ENCODE measurements at places on chromosomes 2 and 18.

- DNase-seq: no peak
Observed at GRCh38 chr2:23495661-23496114, 110.7 kb downstream of the KLHL29 start.

- DNase-seq: no peak
Observed at GRCh38 chr18:36095936-36096519, 28.7 kb upstream of the RPRD1A start.

DNA sequence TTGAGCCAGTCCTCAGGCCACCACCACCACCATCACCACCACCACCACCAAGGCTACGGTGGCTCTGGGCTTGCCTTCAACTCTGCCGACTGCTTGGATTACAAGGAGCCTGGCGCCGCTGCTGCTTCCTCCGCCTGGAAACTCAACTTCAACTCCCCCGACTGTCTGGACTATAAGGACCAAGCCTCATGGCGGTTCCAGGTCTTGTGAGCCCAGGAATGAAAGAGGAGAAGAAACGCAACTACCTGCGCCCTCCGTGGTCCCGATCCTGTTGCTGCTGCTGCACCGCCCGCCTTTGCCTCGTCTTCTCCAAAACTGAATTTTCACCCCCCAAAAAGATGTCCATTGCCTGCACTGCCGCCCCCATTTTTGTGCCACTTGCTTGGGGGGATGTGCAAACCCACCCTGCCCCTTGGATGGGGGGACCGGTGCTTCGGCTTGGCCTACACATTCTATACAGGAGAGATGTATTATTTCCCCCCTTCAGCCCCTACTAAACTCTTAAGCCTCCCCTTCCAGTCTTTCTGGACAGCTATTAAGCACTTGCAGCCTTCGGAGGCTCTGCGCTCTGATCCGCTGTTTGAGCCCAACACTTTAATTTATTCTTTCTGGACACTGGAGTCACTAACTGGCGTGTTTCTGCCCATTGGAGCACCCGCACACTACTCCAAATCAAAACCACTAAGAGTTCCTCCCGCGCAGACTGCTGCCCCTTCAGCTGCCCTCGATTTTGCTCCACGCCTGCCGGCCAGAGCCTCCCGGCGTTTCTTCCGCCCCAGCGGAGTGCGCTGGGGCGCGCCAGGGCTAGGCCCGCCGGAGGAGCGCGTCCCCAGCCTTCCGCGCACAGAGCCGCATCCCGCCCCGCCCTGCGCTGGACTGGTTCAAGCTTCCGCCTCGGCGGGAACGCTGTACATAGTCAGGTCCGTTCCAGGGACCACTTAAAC, 5.7 kb downstream of the OTX1 start:
- no peak for DNase-seq

DNA sequence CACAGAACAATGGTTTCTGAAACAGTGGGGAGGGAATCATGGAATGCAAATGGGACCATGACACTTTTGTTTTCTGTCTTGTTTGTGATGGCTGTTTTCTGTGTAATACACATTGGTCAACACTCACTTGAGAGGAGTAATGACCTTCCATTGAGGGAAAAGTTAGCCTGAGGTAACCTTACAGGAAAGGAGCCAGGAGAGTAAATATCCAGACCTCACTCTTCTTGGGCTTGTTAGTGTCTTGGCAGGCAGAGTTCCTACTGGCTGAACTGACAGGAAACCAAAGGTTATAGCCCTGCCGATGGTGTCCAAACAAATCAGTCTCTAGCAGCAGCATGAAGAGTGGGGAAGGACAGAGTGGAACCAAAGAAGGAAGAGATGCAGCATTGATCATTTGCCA, 17.2 kb upstream of the RPRM start:
- no peak for DNase-seq

- DNase-seq: no peak
Observed at GRCh38 chr2:74576863-74577229, 22.3 kb downstream of the DOK1 start.

GRCh38 chr2:133264989-133265401, 303.3 kb downstream of the NCKAP5 start:
- DNase-seq: no peak

GRCh38 chr18:66641056-66641455, 37.2 kb upstream of the CDH19 start:
- DNase-seq: no peak

DNA sequence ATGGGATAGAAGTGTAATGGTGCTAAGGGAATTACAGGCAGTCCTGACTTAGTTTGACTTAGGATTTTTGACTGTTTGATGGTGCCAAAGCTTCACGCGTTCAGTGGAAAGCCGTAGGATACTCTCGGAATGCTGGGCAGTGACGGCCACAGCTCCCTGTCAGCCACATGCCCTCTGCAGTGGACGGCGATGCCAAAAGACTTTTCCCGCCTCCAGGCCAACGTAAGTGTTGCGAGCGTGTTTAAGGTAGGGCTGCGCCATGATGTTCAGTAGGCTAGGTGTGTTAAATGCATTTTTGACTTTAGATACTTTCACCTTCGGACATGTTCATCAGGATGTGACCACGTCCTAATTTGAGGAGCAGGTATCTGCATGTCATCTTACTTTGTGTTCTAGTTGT, 63.4 kb downstream of the DCDC2C start:
- DNase-seq: no peak

DNA sequence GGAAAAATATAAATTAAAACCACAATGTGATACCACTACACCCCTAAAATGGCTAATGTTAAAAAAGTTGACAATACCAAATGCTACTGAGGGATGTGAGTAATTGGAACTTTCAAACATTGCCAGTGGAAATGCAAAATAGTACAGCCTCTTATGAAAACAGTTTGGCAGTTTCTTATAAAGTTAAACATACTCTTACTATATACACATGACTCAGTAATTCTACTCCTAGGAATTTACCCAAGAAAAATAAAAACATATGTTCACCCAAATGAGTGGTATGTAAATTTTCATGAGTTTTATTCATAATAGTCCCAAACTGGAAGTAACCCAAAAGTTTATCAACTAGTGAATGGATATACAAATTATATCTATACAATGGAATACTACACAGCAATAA, 228.0 kb downstream of the CYP26B1 start:
- no peak for DNase-seq

GRCh38 chr2:168134485-168134884, 112.9 kb downstream of the STK39 start:
- DNase-seq: no peak

- DNase-seq: no peak
Observed at GRCh38 chr2:237012577-237013267, 73.0 kb upstream of the COPS8 start.

DNA sequence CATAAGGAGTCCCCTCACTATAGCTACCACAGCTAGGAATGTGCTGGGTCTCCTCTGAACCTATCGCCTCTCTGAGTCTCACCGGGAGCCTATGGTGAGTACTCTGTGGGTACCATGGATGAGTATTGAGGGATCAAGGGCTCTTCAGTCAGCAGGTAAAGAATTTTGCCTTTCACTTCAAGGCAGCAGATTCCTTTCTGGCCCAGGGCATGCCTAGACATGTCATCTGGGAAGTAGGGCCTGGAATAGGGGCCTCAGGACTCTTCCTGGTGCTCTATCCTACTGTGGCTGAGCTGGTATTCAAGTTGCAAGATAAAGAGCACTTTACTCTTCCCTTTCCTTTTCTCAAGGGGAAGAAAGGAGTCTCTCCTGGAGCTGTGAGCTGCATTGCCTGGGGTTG, 85.6 kb upstream of the LHCGR start:
- no peak for DNase-seq

GRCh38 chr2:197369228-197369932, 58.8 kb upstream of the ANKRD44 start:
- DNase-seq: no peak

DNA sequence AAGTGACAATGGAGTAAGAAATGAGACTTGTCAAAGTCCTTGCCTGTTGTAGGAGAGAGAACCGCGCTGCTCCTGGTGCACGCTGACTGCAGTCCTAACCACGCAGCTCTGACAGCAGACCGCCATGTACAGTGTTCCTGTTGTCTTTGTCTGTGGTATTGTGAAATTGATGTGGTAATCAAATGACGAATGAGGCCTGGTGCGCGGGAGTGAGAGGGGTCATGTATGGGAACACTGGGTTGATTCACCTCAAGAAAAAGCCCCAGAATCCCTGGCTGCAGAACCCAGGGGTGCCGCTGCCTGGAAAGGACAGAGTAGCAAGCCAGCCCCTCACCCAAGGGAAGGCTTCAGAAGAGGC, 64.0 kb downstream of the INPP4A start:
- no peak for DNase-seq

DNA sequence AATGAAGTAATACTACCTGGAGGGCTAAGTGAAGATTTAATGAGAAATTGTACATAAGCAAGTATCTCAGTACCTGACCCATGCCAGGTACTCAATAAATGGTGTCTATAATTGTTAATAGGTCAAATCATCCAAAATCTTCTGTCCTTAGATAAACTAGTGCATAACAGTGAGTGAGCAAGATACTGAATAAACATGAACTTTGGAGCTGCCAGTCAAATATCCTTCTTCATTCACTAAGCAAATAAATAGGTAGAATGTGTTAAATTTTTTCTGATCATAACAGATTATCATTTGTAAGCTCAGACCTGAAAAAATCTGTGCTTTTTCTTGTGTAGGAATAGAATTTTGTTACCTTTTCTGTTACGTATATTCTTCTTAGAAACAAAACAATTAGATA, 39.6 kb downstream of the RAB3GAP1 start:
- no peak for DNase-seq

DNA sequence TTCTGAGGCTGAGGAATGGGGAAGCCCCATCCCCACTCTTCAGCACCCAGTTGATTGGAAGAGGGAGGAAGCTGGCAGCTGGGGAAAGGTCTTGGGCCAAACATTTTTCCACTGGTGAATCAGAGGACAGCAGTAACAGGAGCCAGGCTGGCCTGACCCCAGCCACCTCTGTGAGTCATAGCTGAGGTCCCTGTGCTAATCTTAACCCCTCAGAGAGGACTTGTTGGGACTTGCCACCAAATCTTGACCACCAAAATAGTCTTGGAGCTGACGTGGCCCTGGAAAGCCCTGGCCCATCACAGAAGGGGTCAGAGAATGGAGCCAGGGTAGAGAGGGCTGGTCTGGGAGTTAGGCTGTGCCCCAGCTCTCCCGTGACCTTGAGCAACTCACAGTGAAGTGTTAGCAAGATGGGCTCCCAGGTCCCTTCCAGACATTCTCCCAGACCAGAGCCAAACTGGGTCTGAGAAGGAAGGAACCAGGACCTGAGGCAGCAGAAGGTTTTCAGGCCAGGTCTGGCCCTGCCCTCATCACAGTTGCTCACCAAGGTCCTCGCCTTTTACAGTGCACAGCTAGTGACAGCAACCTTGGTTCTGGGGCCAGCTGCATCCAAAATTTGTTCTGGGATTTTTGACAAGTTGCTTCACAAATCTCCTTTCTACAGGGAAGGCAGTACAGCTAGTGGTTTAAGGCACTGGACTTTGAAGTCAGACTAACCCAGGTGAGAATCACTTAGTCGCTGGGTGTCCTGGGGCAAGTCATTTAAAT, 266.6 kb downstream of the CYP26B1 start:
- DNase-seq: no peak

- no peak for DNase-seq
Observed at GRCh38 chr2:111011218-111011617, 109.5 kb upstream of the BCL2L11 start.

GRCh38 chr2:43241558-43241957, 15.2 kb upstream of the ZFP36L2 start:
- no peak for DNase-seq

- DNase-seq: no peak
Observed at GRCh38 chr2:24892928-24893327, 27.1 kb downstream of the ADCY3 start.

GRCh38 chr2:215717501-215718381, 281.9 kb upstream of the FN1 start:
- no peak for DNase-seq

- DNase-seq: no peak
Observed at GRCh38 chr18:4232656-4233055, 222.5 kb downstream of the DLGAP1 start.

DNA sequence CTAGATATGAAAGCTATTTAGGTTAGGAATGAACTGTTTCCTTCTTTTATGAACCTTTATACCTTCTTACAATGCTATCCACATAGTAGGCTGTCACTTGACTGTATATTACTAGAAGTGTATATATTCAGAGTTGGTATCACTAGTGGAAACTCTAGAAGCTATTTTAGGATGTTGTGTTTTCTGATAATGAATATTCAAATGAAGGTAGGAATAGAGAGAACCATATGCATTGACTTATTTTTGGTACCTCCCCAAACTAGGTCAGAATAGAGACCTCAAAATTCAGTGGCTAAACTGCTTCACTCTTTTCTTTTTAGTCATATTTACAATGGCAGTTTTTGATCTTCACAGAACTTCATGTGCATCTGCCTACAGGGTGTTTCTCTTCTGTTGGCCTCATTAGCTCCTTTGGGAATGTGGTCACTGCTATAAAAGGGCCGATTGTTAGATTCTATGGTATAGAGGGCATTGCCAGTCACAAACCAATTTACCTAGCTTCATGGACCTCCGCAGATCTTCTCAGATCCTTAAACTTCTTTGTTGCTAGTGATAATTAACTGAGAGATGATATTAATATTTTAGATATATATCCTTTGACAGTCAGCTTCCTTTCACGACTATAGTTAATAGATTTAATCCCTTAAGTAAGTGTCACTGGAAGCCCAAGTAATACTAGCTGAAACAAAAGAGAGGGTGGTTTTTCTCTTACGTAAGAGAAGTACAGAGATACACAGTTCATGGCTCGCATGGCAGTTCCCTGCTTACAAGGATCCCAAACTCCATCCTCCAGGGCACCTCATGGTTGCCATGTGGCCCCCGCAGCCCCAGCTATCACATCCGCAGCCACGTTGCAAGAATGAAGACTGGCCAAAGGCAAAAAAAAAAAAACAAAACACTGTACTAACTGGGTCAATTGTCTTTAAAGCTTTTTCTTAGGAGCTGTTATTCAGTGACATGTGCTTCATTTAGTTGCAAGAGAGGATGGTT, 61.0 kb downstream of the TSPYL6 start:
- DNase-seq: no peak

DNA sequence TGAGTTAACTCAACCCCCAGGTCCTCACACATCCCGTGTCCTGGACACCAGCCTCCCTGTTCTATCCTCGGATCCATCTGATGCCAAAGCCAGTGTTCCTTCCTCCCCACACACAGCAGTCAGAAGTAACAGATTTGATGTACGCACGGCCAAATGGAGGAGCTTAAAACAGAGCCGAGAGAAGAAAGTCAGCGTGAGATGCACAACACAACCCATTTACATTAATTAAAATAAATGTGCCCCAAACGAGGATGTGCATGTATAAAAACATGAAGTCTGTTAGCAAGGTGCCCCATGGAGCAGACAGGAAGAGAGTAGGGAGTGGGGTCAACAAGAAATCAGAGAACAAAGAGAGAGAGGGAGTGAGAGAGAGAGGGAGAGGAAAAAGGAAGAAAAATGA, 191.2 kb downstream of the HAUS1 start:
- no peak for DNase-seq

DNA sequence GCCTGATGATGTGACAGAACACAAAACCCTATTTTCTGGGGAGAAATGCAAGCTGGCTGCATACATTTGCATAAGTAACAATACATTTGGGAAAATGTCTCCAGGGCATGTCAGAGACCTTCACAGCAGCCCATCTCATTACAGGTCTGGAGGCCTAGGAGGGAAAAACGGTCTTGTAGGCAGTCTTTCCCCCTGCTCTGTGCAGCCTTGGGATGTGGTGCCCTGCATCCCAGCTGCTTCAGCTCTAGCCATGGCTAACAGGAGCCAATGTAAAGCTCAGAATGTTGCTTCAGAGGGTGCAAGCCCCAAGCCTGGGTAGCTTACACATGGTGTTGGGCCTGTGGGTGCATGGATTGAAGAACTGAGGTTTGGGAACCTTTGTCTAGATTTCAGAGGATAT, 133.0 kb downstream of the CCDC178 start:
- no peak for DNase-seq

Data from mesothelial cell of epicardium (in vitro differentiated cells).